Sciatic nerve (tissue), 2 donors: ENCODE measurements at places on chromosomes 2 and 18. TPM values are rescaled to one million over a fixed set of nuclear protein-coding genes. Genes with fewer than 3 reads are reported as not detected.

The OSR1 gene
- 11.6 TPM for total RNA-seq

The ITGA6 gene
- total RNA-seq = 606 TPM

The RALBP1 gene
- 74.2 TPM for total RNA-seq

DNA sequence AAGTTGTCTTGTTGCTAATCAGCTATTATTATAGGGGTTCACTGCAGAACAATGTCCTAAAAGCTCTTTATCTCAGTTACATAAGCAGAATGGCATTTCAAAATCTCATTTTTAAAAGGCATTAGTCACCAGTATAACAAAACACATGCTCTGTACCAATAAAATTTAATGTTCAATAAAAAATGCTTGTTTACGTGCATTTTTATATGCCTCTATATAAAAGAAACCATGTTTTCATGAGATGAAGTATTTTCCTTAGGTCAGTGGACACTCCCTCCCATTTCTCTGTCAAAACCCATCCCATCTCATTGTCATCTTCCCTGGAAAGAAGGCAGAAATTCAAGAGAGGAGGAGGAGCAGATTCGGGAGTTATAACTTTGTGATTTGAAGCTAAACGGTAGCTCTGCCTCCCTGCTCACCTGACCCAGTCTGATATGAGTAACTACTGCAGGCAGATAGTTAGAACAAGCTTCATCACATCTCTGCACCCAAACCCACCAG, 231.9 kb upstream of the SIX2 start:
- no peak for DNase-seq

GRCh38 chr2:54084600-54084999, 30.8 kb upstream of the ACYP2 start:
- DNase-seq = no peak

DNA sequence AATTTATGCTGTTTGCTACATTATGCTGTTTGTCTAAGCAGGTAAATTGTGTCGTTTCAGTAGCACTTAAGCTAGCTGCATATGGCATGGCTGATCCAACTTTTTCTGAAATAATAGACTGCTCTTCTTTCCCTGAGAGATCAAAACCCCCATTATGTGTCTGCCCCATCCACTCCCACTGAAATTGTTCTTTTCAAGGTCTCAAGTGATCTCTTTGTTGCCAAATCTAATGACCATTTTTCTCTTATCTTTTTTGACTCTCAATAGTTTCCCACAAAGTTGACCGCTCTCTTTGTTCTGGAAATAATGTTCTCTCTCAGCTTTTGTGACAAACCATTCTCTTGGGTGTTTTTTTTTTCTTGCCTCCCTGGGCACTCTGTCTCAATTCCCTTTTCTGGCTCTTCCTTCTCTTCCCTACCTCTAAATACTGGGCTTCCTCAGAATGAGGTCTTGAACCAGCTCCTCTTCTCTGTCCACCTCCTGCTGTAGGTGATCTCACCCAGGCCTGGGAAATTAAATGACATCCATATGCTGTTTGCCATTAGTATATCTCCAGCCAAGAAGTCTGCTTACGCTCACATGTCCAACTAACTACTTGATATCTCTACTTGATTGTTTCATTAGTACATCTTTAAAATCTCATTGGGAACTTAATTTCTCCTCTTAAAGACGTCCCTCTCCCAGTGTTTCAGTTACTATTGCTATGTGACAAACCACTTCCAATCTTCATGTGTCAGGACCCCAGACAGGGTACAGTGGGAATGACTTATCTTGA, 107.3 kb upstream of the TLK1 start:
- DNase-seq = no peak

DNA sequence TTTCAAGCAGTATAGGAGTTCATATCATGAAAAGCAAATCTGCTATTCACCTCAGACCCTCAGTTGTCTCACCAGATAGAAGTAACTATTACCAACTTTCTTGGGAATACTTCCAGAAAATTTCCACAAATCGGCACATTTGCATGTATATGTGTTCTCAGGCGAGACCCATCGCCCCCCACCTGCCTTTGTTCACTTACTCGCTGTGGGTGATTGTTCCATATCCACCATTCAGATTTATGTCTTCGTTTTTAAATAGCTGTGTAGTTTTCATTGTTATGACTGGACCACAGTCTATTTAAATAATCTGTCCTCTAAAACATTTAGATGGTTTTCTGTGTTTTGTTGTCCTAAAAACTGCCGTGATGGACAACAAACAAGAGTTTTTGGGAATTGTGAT, 3.3 kb downstream of the TRIM54 start:
- no peak for DNase-seq

- no peak for DNase-seq
Measured at GRCh38 chr2:196324211-196324610, 152.8 kb upstream of the STK17B start.

DNA sequence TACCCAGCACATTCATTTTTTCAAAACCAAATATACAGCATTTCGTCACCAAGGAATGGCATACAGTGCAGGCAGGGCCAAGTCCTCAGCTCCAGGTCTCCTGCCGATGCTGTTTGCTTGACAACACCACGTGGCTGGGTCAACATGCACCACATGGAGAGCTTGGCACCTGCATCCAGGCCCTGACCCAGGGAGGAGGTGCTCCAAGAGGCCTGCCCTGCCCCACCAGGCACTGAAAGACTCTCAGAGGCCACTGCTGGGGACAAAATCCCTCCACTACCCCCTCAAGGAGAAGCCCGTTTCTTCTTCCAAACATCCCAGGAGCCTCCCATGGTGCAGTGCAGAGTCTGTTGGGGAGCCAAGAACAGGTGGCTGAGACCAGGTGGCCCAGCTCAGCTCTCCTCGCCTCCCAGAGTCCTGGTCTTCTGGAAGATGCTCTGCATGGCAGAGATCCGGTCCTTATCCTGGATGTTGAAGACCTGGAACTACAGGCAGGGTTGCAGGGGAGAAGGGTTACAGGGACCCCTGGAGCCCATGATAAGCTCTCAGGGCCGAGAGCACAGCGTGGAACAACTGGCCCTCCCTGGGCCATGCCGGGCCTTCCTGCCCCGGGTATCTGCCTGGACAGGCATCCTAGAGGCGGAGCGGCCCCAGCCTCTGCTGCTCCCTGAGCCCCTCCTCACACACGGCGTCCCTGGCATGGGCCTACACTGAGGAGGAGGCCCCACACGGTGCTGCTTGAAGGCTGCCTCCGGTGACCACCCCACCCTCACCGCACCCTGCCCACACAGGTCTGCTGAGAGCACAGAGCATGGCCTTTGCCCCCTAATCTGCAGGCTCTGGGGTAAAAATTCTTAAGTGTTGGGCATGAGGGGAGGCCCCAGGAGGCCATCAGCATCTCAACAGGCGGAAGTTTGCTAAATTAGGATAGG, 9.0 kb downstream of the MAB21L4 start:
- no peak for DNase-seq
